Bone marrow (tissue), 2 donors: ENCODE measurements at places on chromosomes 6 and 20.

DNA sequence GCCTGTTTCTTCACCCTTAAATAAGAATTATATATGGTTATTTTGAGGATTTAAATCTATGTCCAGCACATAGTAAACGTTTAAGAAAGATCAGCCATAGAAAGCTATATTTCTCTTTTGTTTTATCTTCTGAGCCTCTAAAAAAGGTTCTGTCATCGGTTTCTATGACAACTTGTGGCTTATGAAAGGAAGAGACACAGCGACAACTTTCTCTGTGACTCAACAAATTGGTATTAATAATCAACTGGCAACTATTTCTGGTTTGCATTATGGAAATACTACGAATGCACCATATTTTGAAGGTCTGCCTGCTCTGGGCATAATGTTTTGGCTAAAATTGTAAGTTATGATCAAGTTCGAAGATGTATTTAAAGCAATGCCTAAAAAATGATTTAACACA, 751.0 kb downstream of the CD109 start:
- no peak for DNase-seq

DNA sequence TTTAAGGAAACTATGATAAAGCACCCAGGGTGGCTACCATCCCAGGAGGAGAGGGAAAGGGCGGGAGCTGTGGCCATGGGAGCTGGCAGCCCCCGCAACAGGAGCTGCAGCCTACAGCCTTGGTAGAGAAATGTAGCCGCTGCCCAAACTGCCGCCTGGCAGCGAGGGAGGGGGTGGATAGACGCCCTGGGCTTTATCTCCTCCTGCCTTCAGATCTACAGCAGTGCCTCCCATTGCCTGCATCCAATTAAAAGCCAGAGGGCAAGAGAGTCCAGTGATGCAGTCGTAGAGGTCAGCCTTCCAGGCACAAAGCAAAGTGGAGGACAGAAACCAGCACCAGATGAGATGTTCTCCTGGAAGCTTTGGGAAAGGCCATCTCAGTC, 35.0 kb upstream of the ZFAND3 start:
- DNase-seq: no peak

DNA sequence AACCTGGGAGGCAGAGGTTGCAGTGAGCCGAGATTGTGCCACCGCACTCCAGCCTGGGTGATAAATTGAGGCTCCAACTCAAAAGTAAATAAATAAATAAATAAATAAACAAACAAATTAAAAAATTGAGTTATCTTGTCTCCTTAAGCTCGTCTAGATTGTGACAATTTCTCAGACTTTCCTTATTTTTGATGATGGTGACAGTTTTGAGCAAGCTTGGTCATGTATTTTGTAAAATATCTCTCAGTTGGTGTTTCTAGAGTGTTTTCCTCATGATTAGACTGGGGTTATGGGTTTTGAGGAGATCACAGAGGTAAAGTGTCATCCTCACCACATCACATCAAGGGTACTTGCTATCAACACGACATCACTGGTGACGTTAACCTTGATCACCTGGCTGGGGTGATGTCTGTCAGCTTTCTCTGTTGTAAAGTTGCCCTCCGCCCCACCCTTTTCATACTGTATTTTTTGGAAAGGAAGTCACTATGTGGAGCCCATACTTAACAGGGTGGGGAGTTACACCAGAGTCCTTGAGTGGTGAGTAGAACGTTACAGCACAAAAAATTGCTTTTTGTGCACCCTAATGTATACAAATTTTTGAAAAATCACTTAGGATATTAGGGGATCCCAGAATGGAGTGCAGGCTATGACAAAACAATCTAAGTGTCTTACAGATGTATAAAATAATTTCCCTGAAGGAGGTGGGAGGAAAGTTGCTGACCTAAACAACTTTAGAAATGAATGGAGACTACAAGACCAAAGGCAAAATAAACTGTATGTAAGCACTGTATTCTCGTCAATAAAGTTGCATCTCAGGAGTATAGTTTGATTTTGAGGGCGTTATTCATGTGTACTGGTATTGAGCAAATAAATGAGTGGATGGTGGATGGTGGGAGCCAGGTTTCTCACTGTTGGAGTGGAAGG, 116.4 kb upstream of the SGK1 start:
- DNase-seq: no peak

- DNase-seq: no peak
Observed at GRCh38 chr6:6052216-6052615, 45.5 kb upstream of the NRN1 start.

- DNase-seq: no peak
Observed at GRCh38 chr6:53858196-53858595, 63.4 kb downstream of the LRRC1 start.

GRCh38 chr6:3754776-3755175, 3.3 kb upstream of the PXDC1 start:
- no peak for DNase-seq

DNA sequence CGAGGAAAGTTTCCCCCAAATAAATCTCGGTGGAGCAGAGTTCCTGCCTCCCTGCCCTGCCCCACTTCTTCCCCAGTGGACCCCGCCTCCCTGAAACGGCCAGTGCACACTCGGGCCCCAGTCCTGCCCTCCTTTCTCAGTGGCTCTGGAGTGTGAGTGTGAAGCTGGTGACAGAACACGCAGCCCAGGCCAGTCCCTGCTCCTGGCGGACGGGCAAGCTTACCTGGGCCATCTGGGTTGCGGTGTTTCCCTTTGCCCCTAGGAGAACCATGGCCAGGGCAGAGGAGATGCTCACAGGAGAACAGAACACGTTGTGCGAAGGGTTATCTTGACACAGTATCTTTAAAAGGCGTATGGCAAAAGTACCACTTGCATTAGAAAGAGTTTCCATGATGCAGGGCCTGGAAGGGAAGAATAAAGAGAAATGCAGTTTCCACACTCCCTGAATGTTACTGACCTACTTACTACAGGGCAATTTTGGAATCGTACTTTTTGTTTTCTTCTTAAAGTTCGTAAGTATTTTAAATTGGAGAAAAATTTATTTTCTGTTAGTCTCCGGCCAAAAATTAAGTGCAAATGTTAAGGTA, 2.8 kb downstream of the SERPINB9 start:
- no peak for DNase-seq

DNA sequence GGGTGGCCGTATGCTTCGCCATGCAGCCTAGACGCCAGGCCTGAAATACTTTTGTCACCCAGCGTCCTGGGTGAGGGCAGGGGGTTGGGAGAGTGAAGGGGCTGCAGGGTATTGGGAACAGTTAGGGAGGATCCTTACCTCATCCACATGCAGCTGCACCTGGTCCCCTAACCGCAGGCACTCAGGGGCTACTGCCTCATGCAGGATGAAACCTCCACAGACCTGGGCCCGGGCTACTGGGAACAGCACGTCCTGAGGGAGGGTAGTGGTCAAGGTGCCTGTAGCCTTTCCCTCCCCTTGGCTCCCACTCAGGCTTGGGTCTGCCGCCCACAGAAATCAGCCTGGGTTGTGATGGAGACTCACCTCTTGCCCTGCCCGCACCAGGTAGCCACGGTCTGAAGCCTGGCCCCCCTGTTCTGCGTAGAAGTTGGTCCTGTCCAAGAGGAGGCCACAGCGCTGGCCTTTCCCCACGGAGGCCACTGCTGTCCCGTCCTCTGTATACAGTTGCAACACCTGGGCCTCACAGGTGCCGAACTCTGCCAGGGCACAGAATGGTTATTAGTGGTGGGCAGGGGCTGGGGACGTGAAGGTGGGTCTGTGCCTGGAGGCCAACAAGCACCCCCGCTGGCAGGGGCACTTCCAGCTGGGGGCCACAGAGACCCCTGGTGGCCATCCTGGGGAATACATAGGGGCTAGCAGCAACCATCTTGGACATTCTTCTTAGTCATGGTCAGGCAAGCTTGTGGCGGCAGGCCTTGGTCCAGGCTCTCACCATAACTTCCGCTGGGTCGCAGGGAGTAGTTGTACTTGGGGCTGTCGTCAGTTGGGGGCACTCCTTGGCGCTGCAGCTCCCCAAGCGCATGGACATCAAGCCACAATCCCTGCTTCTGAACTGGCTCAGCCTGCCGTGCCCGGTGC, 8.6 kb downstream of the AARS2 start:
- no peak for DNase-seq

GRCh38 chr6:22545051-22545450, 24.3 kb upstream of the HDGFL1 start:
- no peak for DNase-seq

- DNase-seq: no peak
Observed at GRCh38 chr6:28719275-28719940, 193.7 kb downstream of the GPX5 start.

DNA sequence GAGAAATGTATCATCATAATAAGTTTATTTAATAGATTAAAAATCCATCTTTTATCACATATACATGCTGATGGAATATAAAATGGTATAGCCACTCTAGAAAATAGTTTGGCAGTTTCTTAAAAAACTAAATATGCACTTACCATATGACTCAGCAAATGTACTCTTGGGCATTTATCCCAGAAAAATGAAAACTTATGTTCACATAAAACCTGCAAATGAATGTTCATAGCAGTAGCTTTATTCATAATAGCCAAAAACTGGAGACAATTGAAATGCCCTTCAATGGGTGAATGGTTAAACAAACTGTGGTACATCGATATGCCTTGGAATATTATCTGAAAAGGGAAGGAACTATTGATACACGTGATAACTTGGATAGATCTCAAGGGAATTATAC, 6.4 kb upstream of the NCOA7 start:
- no peak for DNase-seq

DNA sequence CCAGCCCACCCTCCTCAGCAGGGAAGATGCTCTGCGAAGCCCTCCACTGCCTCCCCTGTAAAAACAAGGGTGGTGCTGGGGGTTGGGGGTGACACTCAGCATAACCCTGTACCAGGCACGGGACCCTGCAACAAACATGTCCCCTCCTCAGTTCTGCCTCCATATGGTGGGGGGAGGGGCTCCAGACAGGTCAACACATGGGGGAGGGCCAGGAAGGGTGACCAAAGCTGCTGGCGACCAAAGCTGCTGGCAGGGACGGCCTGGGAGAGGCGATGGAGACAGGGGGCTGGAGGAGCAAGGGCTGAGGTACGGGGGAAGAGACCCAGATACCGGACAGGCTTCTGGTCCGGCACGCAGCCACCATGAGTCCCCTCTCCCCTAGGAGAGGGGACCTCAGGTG, 123.2 kb downstream of the TAF4 start:
- DNase-seq: no peak

GRCh38 chr6:142300758-142301650, 803 bp upstream of the ADGRG6 start:
- DNase-seq: no peak

DNA sequence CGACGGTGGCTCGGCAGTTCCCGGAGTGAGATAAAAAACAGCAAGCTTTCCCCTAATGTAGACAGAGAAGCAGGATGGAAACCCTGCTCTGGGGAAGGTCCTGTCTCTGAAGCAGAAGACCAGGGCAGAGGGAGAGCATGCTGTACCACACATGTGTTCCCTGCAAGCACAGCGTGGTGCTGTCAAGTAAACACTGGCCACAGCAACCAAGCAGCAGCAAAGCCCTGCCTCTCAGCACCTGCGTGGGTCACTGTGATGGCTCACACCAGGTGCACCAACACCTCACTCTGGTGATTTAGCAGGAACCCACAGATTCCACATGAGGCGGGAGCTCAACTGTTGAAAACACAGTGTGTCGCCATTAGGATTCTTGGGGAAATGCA, 65.2 kb upstream of the TXNDC5 start:
- DNase-seq: no peak

GRCh38 chr6:37456816-37457560, 24.0 kb downstream of the CMTR1 start:
- no peak for DNase-seq

DNA sequence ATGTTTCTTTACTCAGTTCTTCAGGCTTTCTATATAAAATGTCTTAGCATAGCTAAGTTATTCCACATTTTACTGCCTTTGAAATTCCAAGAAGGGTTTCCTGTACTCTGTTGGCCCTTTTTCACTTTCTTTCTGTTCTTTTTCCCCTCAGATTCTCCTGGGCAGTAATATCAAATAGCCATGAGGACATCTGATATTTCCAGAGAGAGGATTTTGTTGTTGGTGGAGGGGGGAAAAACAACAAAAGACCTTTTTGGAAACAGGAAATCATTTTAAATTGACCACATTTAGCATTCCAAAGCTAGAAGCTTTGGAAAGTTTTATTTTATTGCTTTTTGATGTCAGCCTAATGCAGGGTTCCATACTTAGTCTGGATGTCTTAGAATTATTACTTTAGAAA, 445.4 kb downstream of the GJA1 start:
- DNase-seq: no peak

GRCh38 chr6:163530406-163530805, 115.9 kb downstream of the QKI start:
- DNase-seq: no peak

DNA sequence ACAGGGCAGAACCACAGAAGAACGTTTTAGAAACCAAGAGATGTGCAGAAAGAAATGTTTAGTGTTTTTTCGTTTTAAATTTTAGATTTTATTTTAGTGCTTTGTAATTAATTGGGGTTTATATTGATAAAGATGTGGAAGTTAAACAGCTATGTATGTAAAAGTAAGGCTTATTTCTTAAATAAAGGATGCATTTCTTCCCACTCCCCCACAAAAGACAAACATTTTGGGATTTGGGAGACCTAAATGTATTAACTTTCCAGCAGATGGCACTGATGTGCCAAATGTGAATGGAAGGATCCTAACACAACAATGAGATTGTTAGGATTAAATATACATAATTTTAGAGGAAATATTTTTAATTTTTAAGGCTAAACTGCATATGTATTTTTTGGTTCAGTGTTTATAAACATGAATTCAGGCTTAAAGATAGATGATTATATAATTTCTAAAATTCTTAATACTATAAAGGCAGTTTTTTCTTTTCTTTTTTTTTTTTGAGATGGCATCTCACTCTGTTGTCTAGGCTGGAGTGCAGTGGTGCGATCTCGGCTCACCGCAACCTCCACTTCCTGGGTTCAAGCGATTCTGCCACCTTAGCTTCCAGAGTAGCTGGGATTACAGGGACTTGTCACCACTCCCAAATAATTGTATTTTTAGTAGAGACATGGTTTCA, 12.0 kb downstream of the PFDN4 start:
- DNase-seq: no peak

GRCh38 chr20:63973160-63973479, 3.4 kb upstream of the ZNF512B start:
- DNase-seq: no peak

DNA sequence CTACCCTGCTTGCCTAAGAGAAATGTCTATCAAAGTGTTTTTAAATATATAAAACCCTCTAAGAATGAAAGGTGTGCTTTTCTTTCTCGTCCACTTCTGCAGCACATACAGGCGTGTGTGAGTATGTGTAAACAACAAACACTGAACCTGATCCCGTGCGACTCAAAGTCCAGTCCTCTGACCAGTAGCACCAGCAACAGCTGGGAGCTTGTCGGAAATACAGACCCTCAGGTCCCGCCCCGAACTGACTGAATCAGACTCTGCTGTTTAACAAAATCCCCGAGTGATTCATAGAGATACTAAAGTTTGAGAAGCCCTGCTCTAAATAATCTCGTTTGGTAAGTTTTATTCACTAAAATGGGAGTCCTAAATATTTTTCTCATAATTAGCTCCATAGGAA, 208.0 kb upstream of the KCNQ5 start:
- no peak for DNase-seq

GRCh38 chr20:48703107-48703506, 124.7 kb downstream of the PREX1 start:
- DNase-seq: no peak
